ENCODE measurements at places on chromosomes 1 and 21.

- no peak for DNase-seq
Measured at GRCh38 chr1:208161656-208162375, 82.4 kb downstream of the PLXNA2 start.

GRCh38 chr21:45454926-45455673 is 50.1 kb downstream of the COL18A1 start:
- no peak for DNase-seq

DNA sequence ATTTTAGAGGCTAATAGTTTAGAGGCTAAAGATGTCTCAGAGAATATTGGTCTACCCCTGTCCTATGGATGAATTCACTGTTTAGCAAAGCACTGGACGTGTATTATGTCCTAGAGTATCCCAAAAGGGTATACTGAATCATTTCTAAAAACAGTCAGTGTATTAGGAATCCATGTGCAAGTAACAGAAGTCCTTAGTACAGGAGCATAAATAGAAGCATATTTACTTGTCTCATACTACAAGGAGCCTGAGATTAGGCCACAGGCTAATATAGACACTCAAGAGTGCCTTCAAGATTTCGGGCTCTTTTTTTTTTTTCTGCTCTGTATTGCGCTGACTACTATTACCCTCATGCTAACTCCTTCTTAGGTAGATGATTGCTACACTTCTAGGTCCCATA is 518.9 kb downstream of the USP25 start:
- no peak for DNase-seq

DNA sequence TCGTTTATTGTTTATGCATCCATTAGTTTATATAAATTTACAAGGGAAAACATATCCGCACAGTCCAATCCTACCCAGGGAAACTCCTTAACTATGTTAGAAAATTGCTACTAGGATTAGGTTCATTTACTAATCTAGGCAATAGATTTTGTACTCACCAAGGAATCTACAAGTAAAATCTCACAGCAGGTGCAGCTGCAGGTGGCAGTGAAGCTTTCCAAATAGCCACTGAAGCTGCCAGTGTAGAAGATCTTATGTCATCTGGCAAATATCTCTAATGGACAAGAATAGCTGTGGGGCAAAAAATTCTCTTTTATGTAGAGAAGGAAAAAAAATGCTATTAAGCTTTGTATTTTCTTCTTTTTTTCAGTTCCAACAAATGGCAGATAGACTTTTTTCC is 963.4 kb upstream of the ADGRL4 start:
- no peak for DNase-seq

DNA sequence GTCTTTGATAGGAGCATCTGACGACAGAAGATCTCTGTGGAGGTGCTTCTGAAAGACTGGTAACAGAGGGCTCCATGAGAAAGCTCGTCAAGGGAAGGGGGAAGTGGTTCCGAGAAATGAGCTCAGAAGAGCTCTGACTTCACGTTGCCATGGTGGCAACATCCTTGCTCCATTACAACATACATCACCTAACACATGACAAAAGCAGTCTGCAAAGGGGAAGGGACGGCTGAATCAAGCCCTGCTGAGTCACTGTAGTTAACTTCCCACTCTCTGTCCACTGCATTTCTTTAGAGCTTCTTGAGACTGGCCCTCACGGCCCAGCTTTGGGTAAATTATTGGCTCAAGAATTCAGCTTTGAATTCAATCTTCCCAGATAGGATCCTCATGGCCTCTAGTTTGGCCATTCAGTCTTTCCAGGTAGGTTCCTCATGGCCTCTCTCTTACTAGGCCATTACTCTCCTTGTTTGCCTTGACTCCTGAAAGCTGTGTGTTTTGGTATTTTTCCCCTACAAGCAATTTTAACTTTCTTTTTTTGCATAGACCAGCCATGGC is 88.0 kb upstream of the ZNF648 start:
- no peak for DNase-seq

DNA sequence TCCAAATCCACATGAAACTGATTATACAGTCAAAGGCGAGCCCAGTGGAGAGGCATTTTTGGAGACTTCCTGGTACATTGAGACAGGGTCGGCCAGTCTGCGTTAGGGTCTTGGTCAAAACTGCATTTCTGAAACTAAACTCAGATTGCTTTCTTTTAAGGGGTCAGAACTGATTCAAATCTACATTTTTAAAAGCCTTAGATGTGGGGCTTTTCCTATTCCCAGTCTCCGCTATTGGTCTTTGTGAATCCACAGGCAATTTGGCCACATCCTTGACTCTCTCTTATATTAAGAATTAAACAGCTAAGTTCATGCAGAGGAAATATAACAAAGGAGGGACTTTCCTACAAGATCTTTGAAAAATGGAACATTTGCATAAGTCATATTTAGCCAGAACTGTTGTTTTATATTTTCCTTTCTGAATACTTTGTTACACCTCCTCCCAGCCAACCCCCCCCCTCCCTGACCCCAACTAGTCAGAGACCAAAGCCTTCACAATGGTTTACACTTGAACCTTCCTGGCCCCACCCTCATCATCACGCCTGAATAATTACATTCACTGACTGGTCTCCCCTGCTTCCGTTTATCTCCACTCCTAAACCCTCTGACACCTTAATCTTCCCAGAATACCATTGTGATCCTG is 30.9 kb downstream of the SELL start:
- no peak for DNase-seq

- no peak for DNase-seq
Measured at GRCh38 chr1:175887981-175888428, 144.6 kb upstream of the TNR start.

- DNase-seq: no peak
Measured at GRCh38 chr1:198903203-198903602, 264.4 kb downstream of the PTPRC start.

GRCh38 chr21:45498646-45499000 is 43.6 kb downstream of the SLC19A1 start:
- DNase-seq: peak; percentile 58

DNA sequence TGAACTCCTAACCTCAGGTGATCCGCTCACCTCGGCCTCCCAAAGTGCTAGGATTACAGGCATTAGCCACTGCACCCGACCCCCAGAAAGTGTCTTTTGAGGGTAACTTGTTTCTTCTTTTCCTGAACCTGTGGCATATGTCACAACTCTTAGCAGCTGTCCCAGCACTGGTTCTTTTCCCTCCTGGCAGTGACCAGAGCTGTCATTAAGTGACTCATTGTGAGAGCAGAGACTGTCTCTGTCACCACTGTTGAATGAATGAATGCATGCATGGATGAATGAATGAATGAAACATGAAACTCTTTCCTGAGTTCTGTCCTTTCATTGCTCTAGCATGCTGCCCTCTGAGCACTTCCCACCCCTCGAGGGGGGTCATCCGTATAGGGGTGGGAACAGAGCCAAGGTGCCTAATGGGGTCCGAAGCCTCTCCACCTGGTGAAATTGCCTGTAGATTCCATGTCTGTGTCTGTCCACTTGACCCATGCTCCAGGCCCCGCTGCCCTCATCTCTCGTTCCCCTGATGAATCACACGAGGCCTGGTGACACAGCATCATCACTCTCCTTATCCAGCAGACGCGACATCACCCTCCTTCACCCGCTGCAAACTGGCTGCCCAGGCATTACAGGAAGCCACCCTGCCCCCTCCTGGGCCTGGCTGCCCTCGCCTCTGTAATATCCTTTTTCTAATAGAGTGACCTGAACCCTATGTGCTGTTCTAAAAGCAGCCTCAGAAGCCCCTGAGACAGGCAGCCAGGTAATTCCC is 75.0 kb downstream of the IGSF21 start:
- no peak for DNase-seq

GRCh38 chr1:18814425-18814824 is 45.0 kb downstream of the TAS1R2 start:
- DNase-seq: no peak

Data from suprapubic skin (tissue), 4 donors.